ENCODE measurements at places on chromosomes 2 and 18.

DNA sequence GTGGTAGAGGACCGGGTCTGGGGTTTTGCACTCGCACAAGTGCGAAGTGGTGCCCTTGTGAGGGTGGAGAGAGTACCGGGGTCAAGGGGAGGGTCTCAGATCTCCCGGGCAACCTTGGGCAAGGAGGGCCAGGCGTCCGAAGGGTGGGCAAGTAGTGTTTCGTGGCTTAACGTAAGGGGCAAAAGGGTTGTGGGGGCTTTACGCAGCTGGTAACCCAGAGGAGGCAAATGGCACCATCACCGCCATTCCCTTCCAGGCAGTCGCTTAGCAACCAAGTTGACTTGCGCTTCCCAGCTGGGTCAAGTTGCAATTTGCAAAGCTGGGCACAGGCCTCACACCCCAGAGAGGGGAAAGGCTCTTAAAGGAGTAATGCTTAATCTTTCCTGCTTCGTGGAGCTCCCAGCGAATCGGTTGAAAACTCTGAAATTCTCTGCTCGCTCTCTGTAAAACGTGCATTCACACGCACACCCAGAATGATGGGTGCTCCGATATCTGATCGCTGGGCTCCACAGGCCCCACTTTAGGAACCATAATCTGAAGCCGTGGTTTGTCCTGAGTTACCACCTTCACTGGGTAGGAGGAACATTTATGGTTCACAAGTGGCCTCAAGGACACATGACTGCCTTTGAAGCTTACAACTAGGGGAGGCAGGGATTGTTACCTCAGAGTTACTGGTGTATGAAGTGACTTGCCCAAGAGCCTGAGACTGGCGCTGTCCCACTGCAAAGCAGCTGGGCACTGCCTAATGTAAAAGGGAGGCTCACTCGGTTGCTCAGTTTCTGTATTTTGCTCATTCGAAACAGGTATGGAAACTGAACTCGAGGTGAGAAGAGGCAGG, 127.9 kb downstream of the UXS1 start:
- DNase-seq, result no peak

DNA sequence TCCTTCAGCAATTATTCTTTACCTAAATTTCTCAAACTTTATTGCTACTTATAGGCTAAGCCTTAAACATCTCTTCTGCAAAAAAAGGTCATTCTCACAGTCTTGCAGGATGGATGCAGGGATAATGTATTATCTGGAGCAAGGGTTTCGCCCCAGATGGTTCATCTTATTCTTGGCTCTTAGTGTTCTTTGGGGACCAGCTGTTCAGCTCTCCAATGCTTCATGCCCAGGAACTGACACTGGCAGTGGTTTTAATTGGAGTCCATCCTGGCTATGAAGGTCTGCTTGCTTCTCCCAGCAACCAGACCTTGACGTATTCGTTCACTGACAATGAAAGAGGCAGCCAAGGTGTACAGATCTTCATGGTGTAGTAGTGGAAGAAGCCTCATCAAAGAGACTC, 331.9 kb downstream of the SLC8A1 start:
- no peak for DNase-seq

DNA sequence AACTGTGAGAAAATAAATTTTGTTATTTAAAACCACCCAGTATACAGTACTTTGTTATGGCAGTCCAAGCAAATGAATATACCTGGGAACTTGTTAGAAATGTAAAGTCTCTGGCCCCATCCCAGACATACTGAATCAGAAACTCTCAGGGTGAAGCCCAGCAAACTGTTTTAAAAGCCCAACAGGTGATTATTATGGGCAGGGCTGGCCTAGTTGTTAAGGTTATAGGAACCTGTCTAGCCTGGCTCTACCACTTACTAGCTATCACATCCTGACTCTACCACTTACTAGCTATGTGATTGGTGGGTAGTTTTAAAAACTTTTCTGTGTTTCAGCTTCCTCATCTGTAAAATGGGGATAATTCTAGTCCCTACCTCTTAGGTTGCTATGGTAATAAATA, 8.0 kb upstream of the DARS1 start:
- DNase-seq, result no peak

DNA sequence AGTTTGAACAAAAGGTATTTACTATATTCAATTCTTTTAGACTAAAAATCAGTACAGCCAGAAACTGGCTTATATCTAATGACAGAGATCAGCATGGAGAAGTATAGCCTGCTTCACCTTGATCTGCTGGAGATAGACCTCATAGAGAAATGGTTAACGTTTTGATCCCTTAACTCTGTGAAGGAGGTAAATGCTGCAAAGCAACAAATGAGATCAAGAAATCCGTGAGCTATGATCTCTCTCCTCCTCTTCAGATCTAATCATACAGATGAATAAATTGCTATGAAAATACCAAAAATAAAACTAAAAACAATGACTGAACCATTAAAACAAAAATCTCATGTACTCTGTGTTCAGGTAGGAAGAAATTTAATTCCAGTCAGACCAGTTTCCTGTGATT, 42.8 kb downstream of the KLHL14 start:
- DNase-seq, result no peak

GRCh38 chr2:39475006-39475405, 37.9 kb upstream of the MAP4K3 start:
- no peak for DNase-seq

DNA sequence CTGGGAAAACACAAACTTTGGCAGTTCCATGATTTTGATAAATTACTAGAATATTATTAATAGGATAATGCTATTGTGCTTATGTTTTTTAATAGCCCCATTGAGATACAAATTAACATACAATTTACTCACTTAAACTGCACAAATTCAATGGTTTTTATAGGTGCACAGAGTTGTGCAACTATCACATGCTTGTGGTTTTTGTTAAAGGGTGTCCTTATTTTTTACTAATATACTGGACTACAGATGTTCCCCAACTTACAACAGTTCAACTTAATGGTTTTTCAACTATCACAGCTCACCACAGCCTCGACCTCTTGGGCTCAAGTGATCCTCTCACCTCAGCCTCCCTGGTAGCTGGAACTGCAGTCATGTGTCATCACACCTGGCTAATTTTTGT, 76.6 kb downstream of the OSBPL1A start:
- no peak for DNase-seq

DNA sequence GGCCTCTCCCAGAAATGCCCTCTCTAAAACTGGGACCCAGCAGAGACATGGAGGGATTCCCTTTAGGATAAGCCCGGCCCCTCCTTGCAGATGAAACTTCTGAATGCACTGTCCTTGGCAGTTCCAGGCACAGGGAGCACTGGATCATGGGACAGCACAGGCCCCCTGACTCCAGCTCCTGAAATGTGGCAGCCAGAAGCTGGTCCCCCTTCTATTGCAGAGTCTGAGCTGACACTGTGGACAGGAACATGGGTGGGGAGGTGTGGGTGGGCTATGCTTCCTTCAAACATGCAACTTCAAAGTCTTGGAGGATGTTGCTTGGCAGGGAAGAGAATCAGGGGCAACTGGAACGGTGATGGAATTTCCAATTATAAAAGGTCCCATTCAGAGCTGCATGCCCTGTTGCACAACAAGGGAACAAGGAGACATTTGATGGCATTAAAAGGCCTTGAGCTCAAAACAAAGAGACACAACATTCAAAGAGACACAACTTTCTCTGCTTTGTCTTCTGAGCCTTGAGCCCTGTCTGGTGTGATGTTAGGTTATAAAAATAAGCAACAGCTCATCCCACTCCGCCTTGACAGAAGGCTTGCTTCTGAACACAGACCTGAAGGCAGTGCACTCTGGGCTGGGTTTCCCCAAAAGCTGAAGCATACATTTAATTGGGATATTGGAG, 239.0 kb downstream of the OSR1 start:
- no peak for DNase-seq

- DNase-seq, result no peak
Measured at GRCh38 chr2:239895116-239895515, 130.0 kb downstream of the NDUFA10 start.

DNA sequence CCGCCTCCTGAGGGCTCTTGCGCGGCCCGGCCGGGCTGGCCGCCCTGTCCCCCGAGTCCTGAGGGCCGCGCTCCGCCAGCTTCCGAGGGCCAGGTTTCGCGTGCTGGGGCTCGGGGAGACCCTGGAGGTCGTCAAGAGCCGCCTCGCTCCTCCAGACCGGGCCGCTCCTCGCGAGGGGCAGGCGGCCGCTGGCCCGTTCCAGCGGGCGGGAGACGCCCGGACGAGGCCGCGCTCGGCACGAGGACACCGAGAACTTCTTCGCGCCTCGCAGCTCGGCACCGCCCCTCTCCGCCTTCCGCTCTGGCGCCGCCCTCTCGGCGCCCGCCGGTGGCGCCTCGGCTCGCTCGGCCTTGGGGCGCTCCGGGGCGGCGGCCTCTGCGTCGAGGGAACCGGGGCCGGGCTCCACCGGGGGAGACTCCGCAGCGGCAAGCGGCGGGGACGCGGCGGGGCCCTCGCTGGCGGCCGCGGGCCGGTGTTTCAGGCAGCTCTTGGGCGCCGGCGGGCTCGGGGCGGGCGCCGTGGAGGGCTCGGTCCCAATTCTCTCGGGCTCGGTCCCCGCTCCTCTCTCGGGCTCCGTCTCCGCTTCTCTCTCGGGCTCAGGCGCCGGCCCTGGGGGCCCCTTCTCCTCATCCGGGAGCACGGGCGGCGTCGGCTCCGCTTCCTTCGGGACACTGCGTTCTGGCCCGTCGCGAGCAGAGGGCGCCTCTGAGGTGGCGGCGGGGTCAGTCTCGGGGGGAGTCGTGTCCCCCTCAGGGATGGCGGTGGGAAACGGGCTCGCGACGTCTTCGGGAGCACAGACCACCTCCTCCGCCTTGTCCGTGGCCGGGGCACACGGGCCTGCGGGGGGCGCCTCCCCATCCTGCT, 91.6 kb upstream of the MGAT4A start:
- peak; percentile 78 for DNase-seq

- no peak for DNase-seq
Measured at GRCh38 chr2:120747281-120747680, 11.6 kb downstream of the GLI2 start.

DNA sequence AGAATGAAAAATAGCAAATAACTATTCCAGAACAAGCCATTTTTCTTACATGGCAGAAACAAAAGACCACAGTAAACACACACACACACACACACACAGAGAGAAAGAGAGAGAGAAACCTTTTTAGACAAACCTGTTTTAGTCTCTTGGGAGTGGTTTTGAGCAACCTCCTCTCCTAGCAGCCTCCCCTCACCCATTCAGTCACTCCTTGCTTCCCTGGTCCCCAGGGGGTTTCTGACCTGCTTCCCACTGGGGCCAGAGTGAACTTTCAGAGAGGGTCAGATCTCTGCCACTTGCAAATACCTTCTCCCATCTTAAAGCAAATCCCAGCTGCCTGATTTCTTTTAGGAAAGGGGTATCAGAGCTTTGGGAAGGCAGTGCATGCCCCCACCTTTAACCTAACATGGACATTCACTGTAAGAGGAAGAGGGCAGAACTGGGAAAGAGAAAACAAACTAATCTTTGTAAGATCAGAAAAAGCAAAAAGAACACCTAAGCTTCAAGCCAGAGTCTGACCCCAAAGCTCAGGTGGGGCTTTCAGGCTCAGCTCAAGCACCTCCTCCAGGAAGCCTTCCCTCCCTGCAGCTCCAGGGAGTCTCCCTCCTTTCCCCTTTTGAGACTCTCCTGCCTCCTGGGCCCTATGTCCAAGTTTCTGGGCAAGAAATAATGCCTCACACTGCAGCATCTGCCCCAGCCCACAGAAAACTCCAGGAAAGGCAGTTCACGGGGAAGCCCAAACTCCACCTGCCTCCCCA, 2.7 kb downstream of the SDC1 start:
- no peak for DNase-seq

DNA sequence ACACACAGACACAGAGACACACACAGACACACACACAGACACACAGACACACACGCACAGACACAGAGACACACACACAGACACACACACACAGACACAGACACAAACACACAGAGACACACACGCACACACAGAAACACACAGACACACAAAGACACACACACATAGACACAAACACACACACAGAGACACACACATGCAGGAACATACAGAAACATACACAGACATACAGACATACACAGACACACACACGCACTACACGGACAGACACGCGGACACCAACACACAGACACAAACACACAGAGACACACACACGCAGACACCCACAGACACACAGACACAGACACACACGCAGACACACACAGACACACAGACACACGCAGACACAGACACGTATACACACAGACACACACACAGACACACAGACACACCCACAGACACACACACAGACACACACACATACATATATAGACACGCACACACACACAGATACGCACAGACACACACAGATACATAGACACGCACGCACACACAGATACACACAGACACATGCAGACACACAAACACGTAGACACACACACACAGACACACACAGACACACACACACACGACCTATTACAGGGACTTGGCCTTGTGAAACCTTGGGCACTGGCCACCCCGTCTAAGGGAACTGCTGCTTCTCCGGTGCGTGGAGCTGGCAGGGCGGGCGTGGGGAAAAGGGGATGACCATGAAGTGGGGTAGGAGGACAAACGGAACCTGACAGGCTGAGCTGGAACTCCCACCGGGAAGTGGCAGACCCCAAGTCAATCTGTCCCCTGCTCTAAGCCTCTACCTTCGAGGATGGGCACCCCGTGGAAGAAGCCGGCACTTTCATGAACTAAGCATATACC, 211.4 kb downstream of the TFCP2L1 start:
- DNase-seq, result no peak

GRCh38 chr18:31666055-31666454, 18.3 kb downstream of the B4GALT6 start:
- DNase-seq, result no peak

DNA sequence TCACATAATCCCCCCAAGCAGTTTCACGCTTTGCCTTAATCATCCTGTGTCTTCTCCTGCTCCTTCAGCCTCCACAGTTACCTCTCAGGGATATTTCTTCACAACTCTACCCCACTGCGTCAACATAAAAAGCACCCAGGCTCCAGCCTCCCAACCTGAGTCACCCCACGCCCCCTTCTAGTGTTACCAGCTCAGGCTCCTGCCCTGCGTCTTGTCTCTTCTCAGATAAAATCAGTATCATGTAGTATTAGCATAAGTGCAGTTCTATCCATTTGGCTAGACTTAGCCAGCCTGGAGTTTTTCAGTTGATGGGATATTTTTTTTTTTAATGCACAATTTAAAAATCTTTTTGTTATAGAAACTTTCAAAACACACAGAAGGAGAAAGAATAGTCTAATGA, 9.6 kb upstream of the PELI1 start:
- no peak for DNase-seq
